ENCODE measurements at places on chromosomes 2 and 18. TPM values are rescaled to one million over a fixed set of nuclear protein-coding genes. Genes with fewer than 3 reads are reported as not detected.

SRD5A2 gene
- total RNA-seq, result not detected

PLCL1 gene
- total RNA-seq, result 32.6 TPM

C18orf32 gene
- 65.2 TPM for total RNA-seq

BBS5 gene
- 12.6 TPM for total RNA-seq

MATN3 gene
- total RNA-seq, result 1.6 TPM

KRTCAP3 gene
- total RNA-seq, result not detected

CPO gene
- not detected for total RNA-seq

ADD2 gene
- 291 TPM for total RNA-seq

REG3A gene
- total RNA-seq, result not detected

IKZF2 gene
- total RNA-seq, result 11.0 TPM

SF3B1 gene
- total RNA-seq, result 250 TPM

LOXL3 gene
- total RNA-seq, result 14.3 TPM

NOSTRIN gene
- total RNA-seq, result 2.9 TPM

FSHR gene
- total RNA-seq, result not detected

SKOR2 gene
- total RNA-seq, result not detected

TTC39C gene
- total RNA-seq, result 54.2 TPM

EIF2B4 gene
- total RNA-seq, result 16.7 TPM

ZNF385B gene
- 7.7 TPM for total RNA-seq

RAB6C gene
- total RNA-seq, result 0.41 TPM

EFEMP1 gene
- total RNA-seq, result 7.3 TPM

FEV gene
- total RNA-seq, result not detected

TIGD1 gene
- total RNA-seq, result 10.6 TPM

KIF5C gene
- 388 TPM for total RNA-seq

RPRM gene
- total RNA-seq, result 154 TPM

GAL3ST2 gene
- total RNA-seq, result 0.41 TPM

EFHD1 gene
- total RNA-seq, result 0.82 TPM

OSBPL6 gene
- 11.4 TPM for total RNA-seq

Data from frontal cortex (tissue), 4 donors.